ENCODE measurements at places on chromosomes 1 and 21. TPM values are rescaled to one million over a fixed set of nuclear protein-coding genes. Genes with fewer than 3 reads are reported as not detected.

DNA sequence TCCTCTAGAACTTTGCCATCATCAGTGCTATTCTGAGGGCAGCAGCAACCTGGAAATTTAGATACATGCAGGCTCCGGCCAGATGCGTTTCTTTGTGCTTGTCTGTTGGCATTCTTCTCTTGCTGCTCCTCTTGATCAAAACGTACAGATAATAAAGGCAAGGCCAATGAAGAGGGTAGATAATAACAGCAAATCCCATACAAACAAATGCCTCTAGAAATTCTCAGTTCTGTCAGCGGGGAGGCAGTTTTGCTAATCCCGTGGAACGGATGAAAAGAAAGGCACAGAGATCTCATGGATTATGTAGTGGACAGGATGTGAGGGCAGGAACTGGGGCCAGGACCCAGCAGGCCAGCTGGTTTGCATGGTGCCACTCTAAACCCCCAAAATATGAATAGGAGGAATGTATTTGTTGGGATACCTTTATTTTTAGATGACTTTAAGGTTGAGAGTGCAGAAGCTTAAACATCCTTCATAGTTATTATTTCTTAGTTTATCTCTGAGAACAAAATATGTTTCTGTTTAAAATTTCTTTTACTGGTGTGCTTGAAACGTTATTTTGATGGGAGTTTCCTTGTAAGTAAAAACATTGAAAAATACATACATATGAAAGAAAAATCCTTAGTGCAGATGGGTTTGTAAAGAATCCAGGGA is 1.5 kb downstream of the ITSN1 start:
- H3K4me1 ChIP-seq, result 0 out of 2 replicates have a peak, but pooled peaks cover 4% of the 10 kb centered on the region
- no peaks in the 10 kb centered on the region for H3K36me3 ChIP-seq
- no peak overlapping the region for H3K27ac ChIP-seq
- no peaks in the 10 kb centered on the region for H3K27me3 ChIP-seq
- H3K4me3 ChIP-seq, result peak overlapping the region; percentile 97

GRCh38 chr21:46018615-46019014 is 37.0 kb downstream of the COL6A1 start:
- no peaks in the 10 kb centered on the region for H3K4me1 ChIP-seq
- no peak overlapping the region for H3K4me3 ChIP-seq
- no peak overlapping the region for H3K27ac ChIP-seq

- DNase-seq, result no peak
- no peak overlapping the region for H3K27ac ChIP-seq
- H3K4me1 ChIP-seq, result no peaks in the 10 kb centered on the region
Measured at GRCh38 chr1:86147755-86148154, 8.8 kb downstream of the COL24A1 start.

The RYR2 gene
- total RNA-seq, result 3.4 TPM

DNA sequence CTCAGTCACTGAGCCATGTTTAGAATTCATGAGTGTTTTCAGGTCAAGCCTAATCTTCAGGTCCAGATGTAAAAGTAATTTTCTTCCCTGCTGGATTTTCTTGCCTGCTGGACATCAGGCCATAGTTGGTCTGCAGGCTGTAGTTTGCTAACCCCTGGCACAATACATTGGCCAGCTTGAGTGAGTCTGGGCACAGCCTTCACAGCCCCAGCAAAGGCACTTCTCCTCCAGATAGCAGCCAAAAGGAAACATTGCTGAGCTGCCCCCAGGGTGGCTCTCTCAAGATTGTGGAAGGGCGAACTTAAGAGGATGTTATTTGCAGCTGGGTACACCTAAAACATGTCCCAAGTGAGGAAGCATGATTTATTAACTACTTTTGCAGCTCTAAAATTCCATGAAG is 126.8 kb downstream of the PIK3R3 start:
- H3K27ac ChIP-seq, result no peak overlapping the region
- no peaks in the 10 kb centered on the region for H3K4me1 ChIP-seq
- no peak overlapping the region for H3K4me3 ChIP-seq
- H3K36me3 ChIP-seq, result peaks cover 34% of the 10 kb centered on the region
- DNase-seq, result peak; percentile 10

- H3K27ac ChIP-seq, result no peak overlapping the region
- no peak overlapping the region for H3K4me3 ChIP-seq
- DNase-seq, result no peak
- no peaks in the 10 kb centered on the region for H3K27me3 ChIP-seq
- H3K4me1 ChIP-seq, result no peaks in the 10 kb centered on the region
Measured at GRCh38 chr21:40714536-40714935, 132.4 kb downstream of the DSCAM start.

DNA sequence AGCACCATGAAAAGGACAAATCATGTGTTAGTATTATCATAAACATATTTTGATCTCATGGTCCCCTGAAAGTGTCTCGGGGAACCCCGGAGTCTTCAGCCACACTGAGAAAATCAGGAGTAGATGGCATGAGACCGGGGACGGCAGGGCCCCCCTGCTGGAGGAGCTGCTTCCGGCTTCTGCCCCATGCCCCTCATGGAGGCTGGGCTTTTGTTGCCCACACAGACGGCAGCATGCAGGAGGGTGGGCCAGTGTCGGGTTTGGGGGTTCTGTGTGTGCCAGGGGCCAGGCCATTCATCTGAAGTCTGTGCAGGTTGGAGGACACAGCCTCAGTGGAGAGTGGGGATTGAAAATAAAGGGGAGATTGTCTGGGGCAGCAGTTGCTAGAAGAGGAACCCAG is 75.1 kb upstream of the CD34 start:
- H3K4me1 ChIP-seq, result no peaks in the 10 kb centered on the region
- DNase-seq, result no peak
- no peaks in the 10 kb centered on the region for H3K36me3 ChIP-seq
- H3K4me3 ChIP-seq, result no peak overlapping the region
- H3K27me3 ChIP-seq, result no peaks in the 10 kb centered on the region

GRCh38 chr1:43841321-43842174 is 92.1 kb upstream of the ARTN start:
- peak overlapping the region; percentile 89 for H3K27ac ChIP-seq
- no peaks in the 10 kb centered on the region for H3K27me3 ChIP-seq
- H3K36me3 ChIP-seq, result peaks cover 34% of the 10 kb centered on the region
- H3K4me1 ChIP-seq, result peaks cover 18% of the 10 kb centered on the region

GRCh38 chr1:18684303-18684702 is 53.7 kb downstream of the PAX7 start:
- no peak overlapping the region for H3K4me3 ChIP-seq
- peaks cover 2% of the 10 kb centered on the region for H3K27me3 ChIP-seq
- H3K27ac ChIP-seq, result no peak overlapping the region
- H3K4me1 ChIP-seq, result no peaks in the 10 kb centered on the region

DNA sequence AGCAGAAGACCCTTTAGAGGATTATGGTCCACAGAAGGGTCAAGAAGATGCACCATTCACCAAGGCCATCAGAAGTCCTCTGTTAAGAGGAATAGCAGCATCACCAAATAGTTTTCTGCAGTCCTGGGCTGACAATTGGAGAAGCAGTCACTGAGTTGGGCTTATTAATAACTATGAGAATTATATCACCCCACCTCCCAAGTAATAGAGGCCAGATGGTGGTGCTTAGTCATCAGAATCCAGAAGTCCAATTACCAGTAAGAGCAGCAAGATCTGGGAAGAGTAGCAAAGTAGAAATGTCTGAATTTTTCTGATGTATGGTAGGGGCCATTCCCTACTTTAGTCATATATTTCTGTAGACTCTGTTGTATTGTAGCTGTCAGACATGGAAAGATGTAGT is 6.1 kb upstream of the PSMA5 start:
- H3K4me3 ChIP-seq, result no peak overlapping the region
- H3K36me3 ChIP-seq, result no peaks in the 10 kb centered on the region
- DNase-seq, result no peak
- H3K27me3 ChIP-seq, result no peaks in the 10 kb centered on the region
- no peaks in the 10 kb centered on the region for H3K4me1 ChIP-seq

The SYCP1 gene
- not detected for total RNA-seq

GRCh38 chr1:53918343-53918742 is 24.4 kb downstream of the DIO1 start:
- H3K27me3 ChIP-seq, result no peaks in the 10 kb centered on the region
- no peak for DNase-seq
- H3K36me3 ChIP-seq, result peaks cover 36% of the 10 kb centered on the region
- no peak overlapping the region for H3K27ac ChIP-seq
- H3K4me3 ChIP-seq, result no peak overlapping the region

The MIER1 gene
- 28.5 TPM for total RNA-seq

The INAVA gene
- 37.2 TPM for total RNA-seq

DNA sequence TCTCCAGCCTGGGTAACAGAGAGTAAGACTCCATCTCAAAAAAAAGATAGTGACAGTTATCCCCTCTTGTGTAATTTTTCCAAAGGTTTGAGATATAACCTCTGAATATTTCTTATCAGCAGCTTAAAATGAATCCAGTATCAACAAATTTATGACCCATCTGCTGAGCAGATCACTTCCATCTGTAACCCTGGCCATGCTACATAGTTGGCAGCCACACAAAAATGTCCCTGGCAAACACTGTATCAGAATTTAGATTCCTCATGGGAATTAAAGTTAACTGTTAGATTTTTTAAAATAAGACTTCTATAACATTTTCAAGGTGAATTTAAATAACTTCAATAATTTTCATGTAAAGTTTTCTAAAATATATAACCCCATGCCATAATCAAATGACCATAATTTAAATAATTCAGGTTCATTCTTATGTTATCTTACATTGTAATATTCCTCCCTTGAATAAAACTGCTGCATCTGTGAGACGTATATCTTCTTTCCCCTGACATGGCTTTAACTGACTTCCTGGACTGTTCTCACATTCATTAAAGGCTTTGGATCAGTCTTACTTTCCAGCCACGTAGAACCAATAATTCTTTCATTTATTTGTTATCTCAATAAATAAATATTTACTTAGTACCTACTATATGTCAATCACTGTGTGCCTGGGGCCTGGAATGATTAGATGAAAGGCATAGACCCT is 5.3 kb upstream of the PRPF38B start:
- H3K4me1 ChIP-seq, result no peaks in the 10 kb centered on the region
- H3K27me3 ChIP-seq, result no peaks in the 10 kb centered on the region
- no peak overlapping the region for H3K4me3 ChIP-seq

DNA sequence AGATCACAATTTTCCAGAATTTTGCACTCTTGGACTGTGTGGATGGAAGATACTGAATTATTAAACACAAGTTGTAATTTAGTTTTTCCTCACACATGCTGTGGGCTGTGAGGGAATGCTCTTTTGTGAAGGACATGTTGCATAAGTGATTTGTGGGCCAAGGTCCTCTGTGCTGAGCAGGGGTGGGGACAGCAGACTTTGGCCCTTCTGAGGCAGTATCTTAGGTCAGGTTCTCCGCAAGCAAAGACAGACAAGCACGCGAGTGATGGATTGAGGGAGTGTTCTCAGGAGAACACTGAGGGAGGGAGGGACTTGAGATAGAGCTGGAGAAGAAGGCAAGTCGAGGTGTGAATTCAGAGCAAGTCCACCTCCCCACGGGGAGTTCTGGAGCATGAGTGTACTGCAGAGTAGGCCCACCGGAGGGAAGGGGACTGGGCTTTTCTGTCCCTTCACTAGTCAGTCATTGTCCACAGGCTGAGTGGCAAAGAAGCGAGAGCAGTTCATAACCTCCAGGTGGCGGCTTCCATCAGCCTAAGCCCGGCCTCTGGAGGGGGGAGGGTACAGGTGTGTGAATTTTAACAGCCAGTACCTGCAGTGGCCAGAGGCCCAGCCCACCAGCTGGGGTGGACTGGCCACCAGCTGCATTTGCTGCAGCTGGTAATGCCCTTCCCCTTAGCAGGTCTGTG is 19.1 kb upstream of the CD101 start:
- H3K27ac ChIP-seq, result no peak overlapping the region
- H3K27me3 ChIP-seq, result no peaks in the 10 kb centered on the region
- DNase-seq, result peak; percentile 69

DNA sequence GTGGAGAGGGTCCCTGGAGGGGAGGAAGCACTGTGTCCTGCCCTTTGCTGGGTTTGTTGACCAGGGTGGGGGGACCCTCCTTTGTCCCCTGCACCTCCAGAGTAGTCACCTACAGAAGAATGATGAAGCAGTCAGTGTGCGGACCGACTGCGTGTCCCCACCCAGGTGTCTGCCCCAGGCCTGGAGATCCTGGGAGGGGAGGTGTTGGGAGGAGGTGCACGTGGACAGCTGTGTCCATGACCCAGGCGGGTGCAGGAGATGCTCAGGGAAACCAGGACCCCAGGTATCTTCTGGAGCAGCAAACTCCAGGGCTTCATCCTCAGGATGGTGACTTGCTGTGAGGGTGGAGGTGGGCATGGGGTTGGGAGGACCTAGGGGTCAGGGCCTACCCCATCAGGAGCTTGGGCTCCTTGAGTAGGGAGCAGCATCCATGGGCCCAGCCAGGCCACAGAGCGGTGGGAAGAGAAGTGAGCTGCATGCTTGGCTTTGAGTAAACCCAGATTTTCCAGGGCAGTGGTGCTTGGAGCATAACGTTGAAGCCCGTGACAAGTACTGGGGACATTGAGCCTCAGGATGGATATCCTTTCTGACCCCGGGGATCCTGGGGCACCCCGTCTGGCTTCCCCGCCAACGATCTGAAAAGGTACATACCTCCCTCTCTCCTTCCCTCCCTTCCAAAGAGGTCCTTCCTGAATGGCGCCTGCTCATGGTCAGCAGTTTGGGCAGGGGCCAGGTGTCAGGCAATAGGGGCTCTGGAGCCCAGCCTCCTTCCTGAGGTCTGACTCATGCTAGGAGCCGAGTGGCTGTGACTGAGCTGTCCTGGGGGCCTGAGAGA is 13.7 kb downstream of the ACTRT2 start:
- H3K36me3 ChIP-seq, result no peaks in the 10 kb centered on the region
- no peak overlapping the region for H3K4me3 ChIP-seq
- no peak for DNase-seq

The OR10Z1 gene
- not detected for total RNA-seq

The MPL gene
- total RNA-seq, result not detected

The S100A12 gene
- not detected for total RNA-seq

The HAO2 gene
- 0.61 TPM for total RNA-seq

GRCh38 chr1:31671147-31671546 is 26.5 kb upstream of the PEF1 start:
- H3K27me3 ChIP-seq, result no peaks in the 10 kb centered on the region
- DNase-seq, result no peak
- no peak overlapping the region for H3K4me3 ChIP-seq

The MAP10 gene
- 1.3 TPM for total RNA-seq

- peaks cover 5% of the 10 kb centered on the region for H3K4me1 ChIP-seq
- no peak for DNase-seq
- no peak overlapping the region for H3K27ac ChIP-seq
- no peaks in the 10 kb centered on the region for H3K36me3 ChIP-seq
Measured at GRCh38 chr1:181108304-181108867, 19.9 kb downstream of the IER5 start.

The PAPPA2 gene
- total RNA-seq, result 0.81 TPM

The PTGS2 gene
- total RNA-seq, result 0.37 TPM

- H3K4me1 ChIP-seq, result no peaks in the 10 kb centered on the region
- DNase-seq, result no peak
- H3K27ac ChIP-seq, result no peak overlapping the region
- H3K36me3 ChIP-seq, result peaks cover 6% of the 10 kb centered on the region
- H3K27me3 ChIP-seq, result no peaks in the 10 kb centered on the region
Measured at GRCh38 chr1:46406881-46407608, 12.9 kb downstream of the FAAH start.

The TACSTD2 gene
- 1.5 TPM for total RNA-seq

- no peak for DNase-seq
- H3K27ac ChIP-seq, result no peak overlapping the region
- H3K4me1 ChIP-seq, result 0 out of 2 replicates have a peak, but pooled peaks cover 2% of the 10 kb centered on the region
- no peak overlapping the region for H3K4me3 ChIP-seq
- no peaks in the 10 kb centered on the region for H3K36me3 ChIP-seq
Measured at GRCh38 chr21:45826676-45827301, 154.8 kb upstream of the COL6A1 start.
